ENCODE measurements at places on chromosomes 7 and 10. TPM values are rescaled to one million over a fixed set of nuclear protein-coding genes. Genes with fewer than 3 reads are reported as not detected.
A peak's percentile ranks its signal among the peaks of the same experiment; 100 is the strongest.

The PRLHR gene
- total RNA-seq = not detected

The SCIN gene
- 20.2 TPM for total RNA-seq

The EPO gene
- 0.68 TPM for total RNA-seq

The FFAR4 gene
- 0.13 TPM for total RNA-seq

The MAD1L1 gene
- 41.4 TPM for total RNA-seq

The NAT16 gene
- total RNA-seq = not detected

The UPK3BL1 gene
- total RNA-seq = 292 TPM

The EBF3 gene
- total RNA-seq = 5.5 TPM

The HTR7 gene
- total RNA-seq = 0.65 TPM

- DNase-seq = no peak
Measured at GRCh38 chr7:33885290-33886148, 19.8 kb upstream of the BMPER start.

- no peak for DNase-seq
Measured at GRCh38 chr7:157662110-157662791, 325.4 kb downstream of the DNAJB6 start.

DNA sequence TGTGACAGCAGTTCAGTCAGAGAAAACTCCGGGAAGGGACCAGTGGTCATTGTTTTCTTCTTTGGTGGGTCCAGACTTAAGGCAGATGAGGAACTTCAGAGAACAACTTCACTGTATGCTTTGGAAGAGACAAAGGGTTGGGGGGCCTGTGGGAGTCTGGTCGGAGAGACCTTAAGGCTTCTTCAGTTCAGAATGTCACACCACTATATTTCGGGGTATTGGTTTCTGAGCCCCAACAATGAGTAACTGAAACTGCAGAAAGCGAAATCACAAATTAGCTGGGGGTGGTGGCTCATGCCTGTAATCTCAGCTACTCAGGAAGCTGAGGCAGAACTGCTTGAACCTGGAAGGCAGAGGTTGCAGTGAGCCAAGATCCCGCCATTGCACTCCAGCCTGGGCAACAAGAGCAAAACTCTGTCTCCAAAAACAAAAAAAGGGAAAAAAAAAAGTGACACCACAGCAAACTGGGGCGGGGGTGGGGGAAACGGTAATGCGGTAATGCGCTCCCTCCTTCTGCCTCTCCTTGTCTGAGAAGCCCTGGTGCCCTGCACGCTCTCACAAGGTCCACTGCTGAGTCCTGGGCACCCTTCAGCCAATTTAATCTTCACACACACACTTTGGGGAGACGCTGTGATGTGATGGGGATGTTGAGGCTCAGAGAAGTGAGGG, 2.2 kb upstream of the ADIRF start:
- peak; percentile 26 for DNase-seq

- DNase-seq = no peak
Measured at GRCh38 chr10:2202401-2202800, 465.1 kb upstream of the ADARB2 start.

DNA sequence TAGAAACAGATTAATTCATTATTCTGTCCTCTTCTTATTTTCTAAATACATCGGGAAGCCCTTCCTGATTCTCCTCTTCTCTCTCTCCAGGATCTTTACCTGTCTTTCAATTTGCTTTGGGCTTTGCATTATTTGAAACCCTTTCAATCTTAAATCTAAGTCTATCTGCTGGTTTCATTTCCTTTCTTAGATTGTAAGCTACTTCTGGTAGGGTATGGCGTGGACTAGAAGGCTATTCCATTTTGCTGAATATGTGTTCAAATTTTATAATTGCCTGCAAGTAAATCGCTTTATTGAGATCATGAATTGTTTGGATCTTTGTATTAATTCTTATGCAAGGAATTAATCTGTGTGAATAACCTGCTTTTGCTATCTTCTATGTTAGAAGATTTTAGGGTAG, 11.1 kb downstream of the STAM start:
- no peak for DNase-seq

DNA sequence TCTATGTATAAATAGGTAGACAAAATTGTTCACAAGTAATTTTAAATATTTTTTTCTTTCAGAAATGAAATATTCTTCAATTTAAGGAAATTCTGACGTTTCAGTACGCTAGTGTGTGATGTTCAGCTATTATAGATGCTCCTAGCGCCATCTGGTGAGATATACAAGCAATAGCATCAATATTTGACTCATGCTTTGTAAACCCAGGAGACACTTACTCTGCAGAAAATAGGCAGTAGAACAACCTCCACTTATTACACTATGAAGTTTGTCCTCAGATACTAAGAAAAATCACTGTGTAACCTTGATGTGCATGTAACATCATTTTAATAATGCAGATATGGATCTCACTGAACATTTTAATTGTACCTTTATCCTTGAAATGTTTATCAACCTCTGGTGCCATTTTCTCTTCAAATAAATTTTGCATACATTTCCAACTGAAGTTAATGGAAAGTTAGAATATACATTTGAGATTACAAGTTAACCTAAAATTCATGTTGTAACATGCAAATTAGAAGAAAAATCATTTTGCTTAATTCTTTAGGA, 151.5 kb upstream of the FAM3C start:
- no peak for DNase-seq

DNA sequence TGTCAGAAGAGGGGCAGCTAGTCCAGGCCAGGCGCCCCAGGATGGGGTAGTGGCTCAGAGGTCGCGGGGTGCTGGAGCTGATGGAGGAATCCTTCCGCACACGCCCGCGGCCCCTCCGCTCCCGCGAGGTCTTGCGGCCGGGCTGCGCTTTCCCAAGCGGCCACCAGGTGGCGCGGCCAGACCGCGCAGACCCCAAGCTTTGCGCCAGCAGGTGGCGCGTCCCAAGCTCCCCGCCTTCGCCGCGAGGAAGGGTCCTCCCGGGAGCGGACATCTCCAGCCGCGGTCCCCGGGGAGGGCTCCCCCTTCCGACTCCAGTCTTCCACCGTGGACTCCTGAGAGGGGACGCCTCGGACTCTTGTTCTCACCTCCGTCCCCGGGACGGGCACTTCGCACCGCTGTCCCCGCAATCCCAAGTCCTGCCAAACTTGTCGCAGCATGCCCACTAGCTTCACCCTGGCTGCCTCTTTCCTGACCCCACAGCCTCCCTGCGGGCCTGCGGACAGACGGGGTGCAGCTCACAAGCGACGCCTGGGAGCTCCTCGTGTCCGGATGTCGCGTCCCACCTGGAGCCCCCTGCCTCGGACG, 19.4 kb downstream of the KCNK18 start:
- peak; percentile 62 for DNase-seq

DNA sequence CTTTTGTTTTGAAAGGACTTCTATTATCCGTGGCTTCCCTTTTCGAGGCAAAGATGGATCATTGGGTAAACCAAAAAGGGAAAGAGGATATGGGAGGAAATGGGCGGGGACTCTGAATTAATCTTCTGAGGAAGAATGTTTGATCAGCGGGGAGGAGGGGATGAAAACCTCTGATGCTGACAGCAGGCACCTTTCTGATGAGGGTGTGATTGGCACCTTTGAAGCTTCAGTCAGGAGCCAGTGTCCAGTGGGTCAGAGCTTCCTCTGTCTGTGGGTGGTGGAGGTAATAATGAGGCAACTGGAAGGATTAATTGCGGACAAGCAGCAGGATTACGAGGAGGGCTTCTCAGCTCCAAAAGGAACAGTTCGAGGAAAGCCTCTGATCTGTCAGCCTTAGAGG, 877.6 kb downstream of the LRMDA start:
- DNase-seq = no peak

DNA sequence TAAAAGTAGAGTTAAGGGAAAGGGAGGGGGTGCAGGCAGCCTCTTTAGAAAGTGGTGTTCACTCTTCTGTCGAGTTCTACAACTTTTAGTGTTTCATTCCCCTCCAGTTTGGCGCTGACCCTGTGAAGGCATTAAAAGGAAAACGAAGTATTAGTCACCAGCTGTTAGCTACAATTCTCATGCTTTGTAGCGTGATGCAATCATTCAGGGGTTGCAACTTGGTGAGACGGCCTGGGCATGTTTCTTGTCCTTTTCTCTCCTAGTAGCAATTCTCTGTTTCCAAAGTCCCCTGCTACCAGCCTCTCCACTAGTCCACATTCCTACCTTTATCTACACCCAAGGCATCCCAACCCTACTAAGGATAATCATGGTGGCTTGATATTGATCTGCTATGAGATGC, 33.7 kb upstream of the DGKI start:
- DNase-seq = no peak

- peak; percentile 66 for DNase-seq
Measured at GRCh38 chr7:51067757-51068156, 248.9 kb downstream of the COBL start.

DNA sequence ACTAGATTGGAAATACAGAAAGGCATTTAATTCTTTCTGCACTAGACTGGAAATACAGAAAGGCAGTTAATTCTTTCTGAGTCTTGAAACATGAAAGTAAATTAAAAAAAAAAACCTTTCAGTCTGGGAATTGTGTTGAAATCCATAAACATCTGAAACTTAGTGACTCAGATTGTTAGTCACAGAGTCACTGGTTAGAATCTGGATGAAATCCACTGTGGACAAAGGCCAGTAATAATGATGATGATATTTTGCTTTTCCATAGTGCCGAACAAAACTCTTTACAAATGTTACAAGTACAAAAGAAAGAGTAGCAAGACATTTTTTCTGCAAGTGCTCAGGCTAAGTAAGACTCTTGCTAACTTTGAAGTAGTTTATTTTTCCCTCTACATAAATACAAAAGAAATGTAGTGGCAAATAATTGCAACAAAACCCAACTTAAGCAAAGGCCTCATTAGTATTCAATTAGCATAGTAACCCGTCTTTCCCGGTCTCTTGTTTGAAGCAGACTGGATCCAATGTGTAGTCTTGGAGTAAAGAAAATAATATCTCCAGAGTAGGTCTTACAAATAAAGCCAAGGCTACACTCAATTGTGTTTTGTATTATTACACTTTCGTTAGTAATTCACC, 5.8 kb upstream of the PRTFDC1 start:
- DNase-seq = no peak

- no peak for DNase-seq
Measured at GRCh38 chr10:7173948-7174347, 236.9 kb downstream of the SFMBT2 start.

DNA sequence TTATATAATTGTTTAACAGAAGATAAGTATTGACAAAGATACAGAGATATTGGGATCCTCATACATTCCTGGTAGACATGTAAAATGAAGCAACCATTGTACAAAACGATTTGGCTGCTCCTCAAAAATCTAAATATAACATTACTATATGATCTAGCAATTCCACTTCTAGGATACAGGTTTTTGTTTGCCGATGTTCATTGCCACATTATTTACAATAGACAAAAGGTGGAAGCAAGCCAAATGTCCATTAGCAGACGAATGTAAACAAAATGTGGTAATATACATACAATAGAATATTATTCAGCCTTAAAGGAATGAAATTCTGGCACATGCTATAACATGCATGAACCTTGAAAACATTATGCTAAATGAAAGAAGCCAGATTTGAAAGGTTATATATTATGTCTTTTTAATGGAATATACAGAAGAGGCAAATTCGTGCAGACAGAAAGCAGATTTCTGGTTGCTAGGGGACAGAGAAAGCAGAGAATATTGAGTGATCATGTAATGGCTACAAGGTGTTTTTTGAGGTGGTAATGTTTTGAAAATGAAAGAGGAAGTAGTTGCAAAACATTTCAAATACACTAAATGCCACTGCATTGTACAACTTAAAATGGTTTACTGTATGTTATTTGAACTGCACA, 44.9 kb downstream of the POLR1F start:
- no peak for DNase-seq

DNA sequence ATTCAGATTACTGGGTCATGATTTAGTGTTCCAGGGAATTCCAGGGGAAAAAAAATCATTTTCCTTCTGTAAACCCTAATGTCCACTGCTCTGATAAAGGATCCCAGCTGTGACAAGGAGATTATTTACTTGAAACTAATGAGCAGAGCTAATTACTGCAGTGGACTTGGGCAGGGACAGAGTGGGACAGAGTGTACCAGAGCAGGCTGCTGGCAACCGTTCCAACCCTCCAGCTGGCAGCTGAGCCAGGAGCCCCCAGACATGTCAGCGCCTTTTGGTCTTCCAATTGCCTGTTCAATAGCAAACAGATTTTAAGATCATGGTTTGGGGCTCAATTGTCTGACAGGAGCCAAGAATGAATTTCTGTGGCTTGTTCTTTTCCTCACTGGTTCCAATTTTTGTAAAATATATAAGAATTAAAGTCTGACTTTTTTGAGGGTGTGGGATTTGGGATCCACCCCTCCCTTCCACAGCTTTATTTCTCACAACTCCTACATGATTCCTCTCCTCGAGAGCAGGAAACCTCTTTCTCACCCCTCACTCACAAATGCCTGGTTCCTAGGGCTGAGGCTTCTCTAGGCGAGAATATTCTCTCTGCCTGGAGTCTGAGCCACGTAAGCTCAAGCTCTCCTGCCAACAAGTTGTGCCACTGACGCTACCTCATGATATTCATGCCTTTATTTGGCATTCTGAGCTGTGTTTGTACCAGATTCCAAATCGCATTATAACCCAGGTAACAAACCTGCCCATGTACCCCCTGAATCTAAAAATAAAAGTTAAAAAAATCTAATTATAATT, 20.6 kb upstream of the FAM180A start:
- DNase-seq = no peak

GRCh38 chr10:12844811-12845483, 156.6 kb downstream of the CCDC3 start:
- DNase-seq = peak; percentile 59

DNA sequence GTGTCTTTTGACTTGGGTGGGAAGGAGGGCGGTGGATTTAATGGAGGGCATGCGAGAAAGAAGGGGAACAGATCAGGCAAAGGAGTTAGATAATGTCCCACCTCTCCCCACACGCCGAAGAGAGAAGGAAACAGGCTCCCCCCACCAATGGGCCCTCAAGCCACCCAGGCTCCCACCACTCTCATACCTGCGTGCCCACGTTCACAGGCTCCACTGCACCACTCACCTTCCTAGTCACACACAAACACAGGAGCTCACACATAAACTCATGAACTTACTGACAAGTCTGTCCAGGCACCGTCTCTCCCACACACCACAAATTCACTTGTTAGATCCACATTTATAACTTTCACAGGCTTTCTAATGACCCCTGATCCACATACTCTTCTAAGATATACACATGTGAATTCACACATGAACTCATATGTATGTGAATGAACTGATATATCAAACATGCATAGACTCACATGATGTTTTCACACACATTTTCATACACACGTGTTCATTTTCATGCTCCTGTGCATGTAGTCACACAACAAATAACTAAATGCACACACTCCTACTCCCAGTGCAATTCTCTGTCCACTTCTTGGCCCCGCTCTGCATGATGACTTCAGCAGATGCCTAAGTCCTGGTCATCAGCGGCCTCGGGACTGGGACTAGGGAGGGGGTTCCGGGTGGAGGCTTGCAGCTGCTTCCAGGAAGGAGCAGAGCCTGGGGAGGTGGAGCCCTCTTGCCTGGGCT, 1.5 kb downstream of the LZTS2 start:
- peak; percentile 91 for DNase-seq

DNA sequence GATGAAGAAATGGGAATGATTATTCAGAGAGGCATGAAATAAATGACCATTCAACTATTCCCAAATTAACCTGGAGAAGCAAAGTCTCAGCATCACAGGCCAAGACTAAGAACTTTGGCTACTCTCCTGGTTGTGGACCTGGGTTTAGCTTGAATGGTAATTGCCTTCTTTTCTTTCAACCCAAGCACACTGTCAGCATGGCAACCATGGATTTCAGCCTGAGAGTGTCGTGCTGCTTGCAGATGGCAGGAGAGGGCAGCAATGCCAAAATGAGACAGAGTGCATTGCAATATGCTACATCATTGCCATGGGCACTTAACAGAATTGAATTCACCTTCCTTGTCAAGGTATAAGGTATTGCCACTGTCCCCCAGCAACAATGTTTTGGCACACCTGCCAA, 767.2 kb downstream of the REEP3 start:
- no peak for DNase-seq
